ENCODE measurements at places on chromosomes 4 and X.

GRCh38 chrX:6095469-6095868 lies 133.2 kb downstream of the NLGN4X start:
- DNase-seq, result no peak

GRCh38 chr4:150176547-150176946 lies 98.3 kb downstream of the DCLK2 start:
- no peak for DNase-seq

DNA sequence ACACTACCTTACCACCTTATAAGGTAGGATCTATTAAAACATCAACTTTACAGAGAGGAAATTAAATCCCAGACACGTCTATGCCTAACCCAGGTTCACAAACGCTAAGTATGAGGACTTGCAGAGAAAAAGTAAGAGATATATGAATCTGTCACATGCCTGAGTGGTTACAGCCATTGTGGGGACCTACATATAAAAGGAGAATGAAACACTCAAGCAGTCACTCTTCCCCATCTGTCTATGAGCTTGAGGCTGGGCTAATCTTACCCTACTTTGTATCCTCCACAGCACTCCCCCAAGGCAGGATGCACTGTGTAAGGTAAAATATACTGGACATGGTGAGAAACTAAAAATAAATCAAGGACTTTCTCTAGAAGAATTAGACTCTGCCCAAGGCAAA lies 339.9 kb downstream of the HNRNPD start:
- DNase-seq, result no peak

- no peak for DNase-seq
These were observed 25.1 kb upstream of the TEX13D start for GRCh38 chrX:124307253-124307907.

- DNase-seq, result no peak
These were observed 36.3 kb downstream of the HTT-AS start for GRCh38 chr4:3037957-3038461.

DNA sequence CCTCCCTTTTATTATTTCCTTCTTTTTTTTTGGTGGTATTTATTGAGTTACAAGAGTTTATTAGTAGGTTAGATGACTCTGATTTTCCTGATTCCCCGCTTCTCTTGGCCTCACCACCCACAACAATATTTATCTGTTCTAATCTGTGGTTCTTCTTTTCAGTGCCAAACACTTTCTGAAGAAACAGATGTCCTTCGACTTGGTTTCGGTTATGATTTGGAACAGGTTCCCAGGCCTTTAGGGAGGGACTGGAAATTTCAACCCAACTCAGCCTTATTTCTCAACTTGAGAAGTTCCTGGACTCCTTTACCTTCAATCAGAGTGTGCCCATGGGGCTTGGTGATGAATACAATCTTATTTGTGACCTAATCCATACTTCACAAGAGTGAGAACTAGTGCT lies 108.1 kb downstream of the UCHL1 start:
- no peak for DNase-seq

DNA sequence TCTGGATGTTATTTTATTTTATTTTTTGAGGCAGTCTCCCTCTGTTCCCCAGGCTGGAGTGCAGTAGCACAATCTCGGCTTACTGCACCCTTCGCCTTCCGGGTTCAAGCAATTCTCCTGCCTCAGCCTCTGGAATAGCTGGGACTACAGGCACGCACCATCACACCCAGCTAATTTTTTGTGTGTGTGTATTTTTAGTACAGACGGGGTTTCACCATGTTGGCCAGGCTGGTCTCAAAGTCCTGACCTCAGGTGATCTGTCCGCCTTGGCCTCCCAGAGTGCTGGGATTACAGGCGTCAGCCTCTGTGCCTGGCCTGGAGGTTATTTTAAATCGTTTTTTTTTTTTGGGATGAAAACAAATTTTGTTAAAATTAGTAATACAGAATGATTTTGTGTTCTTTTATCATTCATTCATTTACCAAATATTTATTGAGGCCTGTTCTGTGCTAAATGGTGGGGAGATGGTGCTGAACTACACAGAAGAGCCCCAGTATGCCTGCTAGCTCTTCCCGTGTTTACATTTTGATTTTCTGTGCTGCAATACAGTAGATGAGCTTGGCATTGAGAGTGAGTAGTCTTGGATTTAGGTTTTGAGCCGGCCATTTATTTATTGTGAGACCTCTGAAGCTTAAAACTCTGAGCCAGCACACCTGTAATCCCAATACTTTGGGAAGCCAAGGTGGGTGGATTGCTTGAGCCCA lies 22.7 kb downstream of the ADD1 start:
- no peak for DNase-seq

- no peak for DNase-seq
These were observed 537.4 kb upstream of the PCDH7 start for GRCh38 chr4:30182786-30183185.

- peak; percentile 2 for DNase-seq
These were observed at the start of gene CD38 for GRCh38 chr4:15778289-15779241. Gene CD38, plus strand, starts transcription at chr4:15778328. Its CDS starts 87 bp downstream, at chr4:15778415.

DNA sequence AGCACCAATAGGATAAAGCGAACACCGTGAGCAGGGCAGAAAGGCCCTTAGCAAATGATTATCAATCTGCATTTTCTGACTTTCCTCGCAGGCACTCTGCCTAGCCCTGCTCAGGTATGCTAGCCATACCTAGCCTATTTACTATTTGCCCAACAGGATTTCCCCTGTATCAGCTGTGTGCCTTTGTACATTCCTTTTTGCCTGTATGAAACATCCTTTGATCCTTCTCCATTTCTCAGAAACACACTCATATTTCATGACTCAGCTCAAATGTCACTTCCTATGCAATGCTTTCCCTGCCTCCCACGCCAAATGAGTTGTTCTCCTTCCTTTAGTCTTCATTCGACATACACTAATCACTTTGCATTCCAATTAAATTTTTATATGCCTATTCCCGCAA lies 37.2 kb downstream of the PCDH7 start:
- no peak for DNase-seq

- DNase-seq, result no peak
These were observed 369.3 kb downstream of the DMD start for GRCh38 chrX:32842053-32842452.

- DNase-seq, result no peak
These were observed 69.4 kb upstream of the CLNK start for GRCh38 chr4:10753856-10754402.

- DNase-seq, result no peak
These were observed 1.0 kb downstream of the LAMP2 start for GRCh38 chrX:120468071-120468470.

GRCh38 chrX:67546496-67547423 lies 2.9 kb downstream of the AR start:
- no peak for DNase-seq

DNA sequence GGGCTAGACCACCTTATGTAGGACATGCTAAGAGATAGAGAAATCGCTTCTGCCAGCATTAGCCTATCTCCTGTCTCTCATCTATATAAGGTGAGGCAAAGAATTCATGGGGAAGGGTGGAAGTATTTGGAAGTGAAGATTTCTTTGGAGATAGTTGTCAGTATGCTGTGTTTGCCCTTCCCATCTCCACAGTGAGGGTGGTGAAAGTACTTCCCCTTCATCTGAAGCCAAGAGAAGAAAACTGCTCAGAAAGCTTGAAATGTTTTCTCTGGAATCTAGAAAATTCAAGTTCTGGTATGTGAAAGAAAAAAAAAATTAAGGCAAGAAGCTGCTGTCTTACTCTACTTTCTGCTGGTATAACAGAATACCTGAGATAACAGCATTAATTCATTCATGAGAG lies 12.3 kb upstream of the ADH5 start:
- DNase-seq, result no peak

- DNase-seq, result no peak
These were observed 17.8 kb upstream of the ANOS1 start for GRCh38 chrX:8749697-8750096.

DNA sequence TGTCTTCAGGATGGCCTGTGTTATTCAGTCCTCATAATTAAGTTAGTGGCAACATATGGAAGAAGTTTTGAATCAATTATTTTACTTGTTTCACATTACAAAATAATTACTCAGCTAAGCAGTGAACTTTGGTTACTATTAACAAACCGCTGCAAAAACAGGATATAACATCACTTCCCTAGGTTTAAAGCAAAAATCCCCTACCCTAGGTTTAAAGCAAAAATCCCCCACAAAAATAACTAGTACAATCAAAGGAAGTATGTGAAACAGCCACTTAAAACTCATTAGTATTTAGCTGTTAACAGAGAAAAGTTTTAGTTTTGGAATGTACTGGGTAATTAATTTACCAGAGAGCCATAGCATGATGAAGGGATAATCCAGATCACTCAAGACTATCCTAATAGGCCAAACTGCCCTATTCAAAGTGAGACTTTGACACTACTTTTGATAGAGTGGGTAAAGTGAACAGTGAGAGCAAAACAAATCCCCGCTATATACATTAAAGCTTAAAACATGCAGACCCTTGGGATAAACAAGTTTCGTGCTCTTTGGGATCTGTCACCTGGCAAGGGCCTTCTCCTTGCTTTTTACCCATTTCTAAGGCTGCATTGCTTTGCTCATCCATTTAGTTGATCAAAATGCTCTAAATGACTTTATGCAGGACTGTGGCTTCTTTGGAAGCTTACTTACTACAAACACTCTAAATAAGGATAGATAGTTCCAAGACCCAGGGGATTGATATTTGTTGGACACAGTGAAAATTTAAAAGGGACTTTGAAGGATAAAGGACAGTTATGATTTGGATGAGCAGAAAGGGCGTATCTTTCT lies 36.4 kb upstream of the GPR174 start:
- no peak for DNase-seq

GRCh38 chr4:184357165-184357564 lies 117.2 kb downstream of the IRF2 start:
- DNase-seq, result no peak

DNA sequence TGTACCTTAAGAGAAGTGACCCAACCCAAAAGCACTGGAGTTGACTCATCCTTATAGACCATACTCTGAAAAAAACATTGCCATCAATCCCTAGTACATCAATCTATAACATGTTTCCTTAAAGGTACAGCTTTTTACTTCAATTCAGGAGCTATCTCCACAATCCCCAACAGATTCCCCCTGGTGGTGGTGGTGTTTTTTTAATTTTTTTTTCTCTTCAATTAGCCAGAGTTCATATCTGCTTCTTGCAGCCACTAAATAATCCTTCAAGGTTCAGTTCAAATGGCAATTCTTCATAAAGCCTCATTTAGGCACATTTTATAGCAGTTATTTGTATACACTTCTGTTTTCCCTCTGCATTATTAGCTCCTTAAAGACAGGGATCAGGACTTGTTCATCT lies 60.7 kb upstream of the KDR start:
- DNase-seq, result no peak

DNA sequence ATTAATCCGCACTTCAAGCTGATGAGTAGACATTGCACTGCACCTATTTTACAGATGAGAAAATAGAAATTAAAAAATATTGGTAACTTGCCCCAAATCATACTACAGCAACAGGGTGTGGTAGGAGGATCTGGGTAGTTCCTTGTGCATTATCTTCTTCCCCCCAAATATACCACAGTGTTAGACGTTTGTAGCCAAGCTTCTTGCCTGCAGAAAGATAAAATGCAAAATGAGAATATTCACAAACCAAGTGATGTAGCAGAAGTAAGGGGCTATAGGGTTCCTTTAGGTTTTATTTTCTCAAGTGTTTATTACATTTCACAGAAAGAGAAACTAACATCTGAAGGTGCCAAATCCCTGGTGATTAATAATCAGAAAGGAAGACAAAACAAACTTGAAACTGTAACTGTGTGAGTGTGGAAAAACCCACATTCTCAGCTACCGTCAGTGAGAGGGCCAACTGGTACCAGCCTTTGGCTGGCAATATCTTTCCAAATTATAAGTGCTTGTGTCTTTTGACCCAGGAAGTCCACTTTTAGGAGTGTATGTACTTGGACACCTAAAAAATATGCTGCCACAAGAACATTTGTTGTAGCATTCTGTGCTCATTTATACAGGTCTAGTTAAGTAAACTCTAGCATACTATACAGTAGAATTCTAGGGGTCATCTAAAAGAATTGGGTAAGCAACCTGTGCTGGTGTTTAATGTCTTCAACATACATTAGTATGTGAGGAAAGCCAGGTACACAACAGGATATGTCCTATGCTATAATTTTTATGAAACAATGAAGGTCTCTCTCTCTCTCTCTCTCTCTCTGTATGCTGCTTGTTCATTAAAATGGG lies 6.7 kb upstream of the CD38 start:
- no peak for DNase-seq

GRCh38 chr4:184887333-184887732 lies 61.6 kb upstream of the ACSL1 start:
- DNase-seq, result no peak

DNA sequence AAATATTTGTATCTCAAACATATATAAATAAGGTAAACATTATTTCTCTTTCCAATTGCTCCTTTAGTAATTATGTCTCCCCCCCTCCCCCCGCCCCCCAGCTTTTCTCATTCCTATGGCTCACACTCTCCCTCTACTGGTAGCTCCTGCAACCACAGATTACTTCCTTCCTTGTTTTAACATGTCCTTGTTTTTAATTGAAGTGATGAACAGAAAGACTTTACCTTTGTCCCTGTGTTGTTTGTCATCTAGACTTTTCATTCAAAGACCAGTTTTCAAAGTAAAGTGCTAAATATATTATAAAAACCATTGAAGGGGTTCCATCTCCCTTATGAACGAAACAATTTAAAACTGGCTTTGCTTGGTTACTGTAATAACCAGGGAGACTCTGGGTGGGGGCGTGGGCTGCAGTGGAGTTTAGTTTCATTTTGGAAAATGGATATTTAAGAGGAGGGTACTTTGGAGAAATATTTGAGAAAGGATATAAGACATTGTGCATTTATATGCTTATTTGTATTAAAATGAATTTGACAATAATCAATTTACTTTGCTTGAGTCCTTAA lies 352.9 kb downstream of the RAPGEF2 start:
- no peak for DNase-seq

DNA sequence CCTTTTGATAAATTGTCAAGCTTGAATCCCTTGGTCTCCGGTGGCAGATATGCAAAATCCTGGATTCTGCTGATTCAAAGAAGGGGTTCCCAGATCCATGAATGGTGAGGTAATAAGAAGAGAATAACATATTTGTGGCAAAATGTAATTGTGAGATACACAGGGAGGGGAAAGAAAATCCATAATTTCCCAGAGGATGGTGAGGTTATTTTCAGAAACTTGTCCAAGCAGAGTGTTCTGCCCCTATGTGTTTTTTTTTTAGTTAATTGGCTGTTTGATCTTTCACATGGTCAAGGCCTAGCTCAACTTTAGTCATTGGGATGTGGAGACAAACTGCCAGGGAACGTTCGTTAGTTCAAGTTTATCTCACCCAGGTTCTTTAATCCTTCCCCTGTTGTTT lies 408.8 kb downstream of the MAPK10 start:
- no peak for DNase-seq

- DNase-seq, result no peak
These were observed 8.8 kb upstream of the TMEM128 start for GRCh38 chr4:4256799-4257198.

GRCh38 chr4:147735413-147736301 lies 3.8 kb downstream of the ARHGAP10 start:
- DNase-seq, result no peak

GRCh38 chr4:39730072-39730471 lies 32.1 kb downstream of the UBE2K start:
- no peak for DNase-seq

DNA sequence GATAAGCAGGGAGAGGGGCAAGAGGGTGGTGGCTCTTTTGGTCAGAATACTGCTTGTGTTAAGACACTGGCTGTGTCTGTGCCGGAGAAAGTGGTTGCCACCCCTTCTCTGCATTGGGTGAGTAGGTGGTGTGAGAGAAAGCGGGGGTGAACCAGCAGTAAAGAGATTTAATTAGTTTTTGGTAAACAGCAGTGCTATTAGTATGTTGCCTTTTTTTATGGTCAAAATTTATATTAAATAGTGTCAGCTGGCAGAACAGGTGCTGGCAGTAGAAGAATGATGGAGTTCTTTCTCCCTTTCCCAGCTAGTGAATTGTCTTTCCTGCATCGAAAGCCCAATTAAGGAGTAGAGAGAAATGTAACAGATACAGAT lies 181.6 kb downstream of the LARP7 start:
- no peak for DNase-seq
